ENCODE measurements at places on chromosomes 11 and 22.

GRCh38 chr11:75429902-75430713, 2.9 kb downstream of the KLHL35 start:
- no peak for DNase-seq

- no peak for DNase-seq
Observed at GRCh38 chr11:36288442-36289225, 590 bp downstream of the COMMD9 start.

DNA sequence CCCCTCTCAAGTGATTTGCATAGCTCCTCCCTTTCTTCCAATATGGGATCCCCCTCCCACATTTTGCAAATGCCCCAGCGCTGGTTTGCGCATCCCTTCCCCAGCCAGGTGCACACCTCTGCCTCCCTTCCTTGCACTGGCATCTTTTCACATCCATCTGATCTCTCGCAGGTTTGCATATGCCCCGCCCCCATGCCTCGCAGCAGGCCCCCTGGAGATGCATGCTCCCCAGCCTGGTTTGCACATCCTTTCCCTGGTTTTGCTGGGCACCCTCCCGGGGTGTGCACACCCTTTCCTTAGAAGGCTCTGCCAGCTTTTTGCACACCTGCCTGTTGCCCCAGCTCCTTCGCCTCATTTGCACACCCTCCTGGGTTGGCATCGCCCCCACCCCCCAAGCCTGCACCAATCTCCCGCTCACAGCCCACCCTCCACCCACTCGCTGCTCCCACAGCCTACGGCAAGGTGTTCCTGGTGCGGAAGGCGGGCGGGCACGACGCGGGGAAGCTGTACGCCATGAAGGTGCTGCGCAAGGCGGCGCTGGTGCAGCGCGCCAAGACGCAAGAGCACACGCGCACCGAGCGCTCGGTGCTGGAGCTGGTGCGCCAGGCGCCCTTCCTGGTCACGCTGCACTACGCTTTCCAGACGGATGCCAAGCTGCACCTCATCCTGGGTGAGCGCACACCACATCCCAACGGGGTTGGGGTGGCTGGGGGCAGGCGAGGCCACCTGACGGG, 917 bp downstream of the RPS6KA4 start:
- no peak for DNase-seq

- no peak for DNase-seq
Observed at GRCh38 chr11:33375688-33376311, 118.6 kb downstream of the HIPK3 start.

DNA sequence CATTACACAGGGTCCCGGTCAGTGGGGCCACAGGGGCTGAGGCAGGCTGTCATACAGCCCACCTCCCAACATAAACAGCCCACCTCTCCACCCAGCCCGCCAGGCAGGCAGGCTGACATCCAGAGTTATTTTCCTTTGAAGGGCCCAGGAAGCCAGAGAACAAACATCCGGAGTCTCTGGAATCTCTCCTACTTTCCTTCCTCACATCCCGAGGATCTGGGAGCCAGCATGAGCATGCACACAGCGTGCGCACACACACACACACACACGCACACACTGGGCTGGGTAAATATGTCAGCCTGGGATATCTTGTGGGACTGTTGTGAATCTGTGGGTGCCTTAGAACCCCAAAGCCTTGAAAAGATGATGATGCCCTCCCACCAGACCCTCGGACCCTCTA, 55.4 kb downstream of the PDE2A start:
- DNase-seq, result no peak

DNA sequence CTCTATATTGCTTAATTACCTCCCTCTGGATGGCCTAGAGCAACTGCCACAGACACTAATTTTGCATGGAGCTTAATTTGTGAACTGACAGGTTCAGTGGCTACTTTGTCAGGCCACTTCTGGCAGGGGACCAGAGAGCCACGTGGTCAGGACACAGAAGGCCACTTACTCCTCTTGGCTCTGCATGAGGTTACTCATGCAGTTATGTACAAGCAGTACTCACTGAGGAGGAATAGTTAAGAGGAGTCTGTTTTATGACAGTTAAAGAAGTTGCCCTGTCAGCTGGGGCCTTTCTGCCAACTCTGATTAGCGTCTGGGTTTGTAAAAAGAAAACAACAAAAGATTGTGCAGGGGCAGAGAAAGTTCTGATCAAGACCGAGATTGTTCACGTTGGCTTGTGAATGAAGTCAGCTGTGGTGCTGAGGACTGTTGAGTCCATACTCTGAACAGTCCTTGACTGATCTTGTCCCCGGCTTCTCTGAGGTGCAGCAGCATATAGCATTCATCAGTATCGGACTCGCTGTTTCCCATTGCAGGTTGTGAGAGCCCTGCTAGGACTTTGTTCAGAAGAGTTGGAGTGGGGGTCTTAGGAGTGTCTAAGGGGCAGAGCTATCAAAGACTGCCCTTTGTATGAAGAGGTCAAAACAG, 41.4 kb downstream of the PPFIBP2 start:
- no peak for DNase-seq

DNA sequence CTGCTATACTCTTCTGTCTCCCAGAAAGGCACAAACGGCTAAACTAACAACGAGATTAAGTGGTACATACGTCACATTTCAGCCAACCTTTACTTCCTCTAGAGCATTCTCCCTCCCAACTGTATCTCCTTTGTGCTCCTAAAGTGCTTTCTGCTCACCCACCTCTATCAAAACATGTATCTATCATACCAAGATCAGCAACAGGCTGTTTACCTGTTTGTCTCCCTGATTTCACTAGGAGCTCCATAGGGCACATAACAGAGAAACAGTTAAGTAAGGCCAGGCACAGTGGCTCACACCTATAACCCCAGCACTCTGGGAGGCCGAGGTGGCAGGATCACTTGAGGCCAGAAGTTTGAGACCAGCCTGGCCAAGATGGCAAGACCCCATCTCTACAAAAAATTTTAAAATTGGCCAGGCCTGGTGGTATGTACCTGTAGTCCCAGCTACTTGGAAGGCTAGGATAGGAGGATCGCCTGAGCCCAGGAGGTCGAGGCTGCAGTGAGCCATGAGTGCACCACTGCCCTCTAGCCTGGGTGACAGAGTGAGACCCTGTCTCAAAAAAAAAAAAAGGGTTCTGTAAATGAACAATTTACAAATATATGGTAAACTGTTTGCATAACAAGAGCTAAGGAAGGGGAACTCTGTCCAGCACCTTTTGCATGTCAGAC, 2.8 kb downstream of the NDUFC2 start:
- DNase-seq, result no peak

DNA sequence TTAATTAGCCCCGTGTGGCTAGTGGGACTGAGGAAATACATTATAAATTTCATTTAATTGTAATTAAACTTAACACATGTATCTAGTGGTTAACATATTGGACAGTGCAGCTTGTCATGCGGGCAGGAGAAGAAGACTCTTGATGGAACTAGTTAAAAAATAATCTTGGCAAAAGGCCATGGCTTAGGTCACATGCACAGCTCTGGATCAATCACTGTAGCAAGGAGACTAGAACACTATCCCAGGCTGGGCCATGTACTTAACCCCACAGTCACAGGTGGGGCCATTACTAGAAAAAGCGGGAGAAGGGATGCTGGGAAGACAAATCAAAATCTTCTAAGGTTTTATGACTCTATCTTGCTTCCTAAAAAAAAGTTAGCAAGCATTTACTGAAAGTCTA, 8.7 kb upstream of the HEPACAM start:
- DNase-seq, result no peak

DNA sequence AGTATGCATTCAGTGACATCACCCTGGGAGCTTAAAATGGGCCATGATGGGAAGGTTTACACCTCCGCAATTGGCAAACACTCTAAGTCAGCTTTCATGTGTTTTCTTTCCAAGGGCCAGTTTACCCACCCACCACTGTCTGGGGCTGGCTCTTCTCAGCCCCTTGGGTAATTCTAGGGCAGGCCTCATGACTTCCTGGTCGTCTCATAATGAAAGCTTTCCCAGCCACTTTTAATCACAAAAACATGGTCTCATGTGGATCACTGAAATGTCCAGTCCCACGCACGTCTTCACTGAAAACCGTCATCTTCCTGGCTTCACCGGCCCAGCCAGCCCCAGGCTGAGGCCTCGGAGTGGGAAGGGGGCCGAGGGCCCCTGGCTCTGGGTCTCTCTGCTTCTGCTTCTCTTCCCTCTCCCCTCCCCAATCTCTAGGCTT, 58.5 kb upstream of the ANO1 start:
- DNase-seq, result no peak

- DNase-seq, result no peak
Observed at GRCh38 chr11:14288189-14288935, 70.6 kb downstream of the RRAS2 start.
